ENCODE measurements at places on chromosomes 4 and X.

DNA sequence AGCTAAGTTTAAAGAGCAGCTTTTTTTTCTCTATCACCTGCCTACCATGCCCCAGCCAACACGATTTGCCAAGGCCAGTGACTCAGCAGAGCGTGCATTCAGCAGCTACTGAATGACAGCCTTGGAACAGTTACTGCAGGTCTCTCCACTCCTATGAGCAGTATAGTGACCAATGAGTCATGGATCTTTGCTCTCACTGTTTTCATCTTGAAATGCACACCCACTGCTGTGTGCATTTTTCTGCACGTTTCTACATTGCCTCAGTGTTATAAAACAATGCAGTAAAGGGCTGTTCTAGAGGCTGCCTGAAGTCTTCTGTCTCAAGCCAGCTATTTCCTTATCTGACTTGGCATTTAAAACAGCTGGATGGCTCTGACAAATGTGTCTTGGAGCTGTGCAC, 66.0 kb upstream of the C4orf54 start:
- DNase-seq: peak; percentile 32

DNA sequence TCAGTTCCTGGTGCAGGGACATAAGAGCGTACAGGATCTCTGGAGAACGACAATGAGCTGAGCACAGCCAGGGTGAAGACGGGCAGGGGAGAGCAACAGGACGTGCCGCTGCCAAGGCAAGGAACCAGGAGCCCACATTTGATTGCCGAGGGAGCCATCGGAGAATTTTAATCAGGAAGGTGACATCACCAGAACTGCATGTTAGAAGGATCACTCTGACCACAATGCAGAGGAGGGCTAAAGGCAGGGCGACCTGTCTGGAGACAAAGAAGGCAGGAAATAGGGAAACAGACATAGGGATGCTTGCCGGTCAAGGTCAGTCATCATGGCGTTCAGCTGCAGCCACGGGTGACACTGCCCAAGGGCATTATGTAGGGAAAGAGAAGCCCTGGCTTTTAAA, 81.4 kb downstream of the RBM47 start:
- no peak for DNase-seq

DNA sequence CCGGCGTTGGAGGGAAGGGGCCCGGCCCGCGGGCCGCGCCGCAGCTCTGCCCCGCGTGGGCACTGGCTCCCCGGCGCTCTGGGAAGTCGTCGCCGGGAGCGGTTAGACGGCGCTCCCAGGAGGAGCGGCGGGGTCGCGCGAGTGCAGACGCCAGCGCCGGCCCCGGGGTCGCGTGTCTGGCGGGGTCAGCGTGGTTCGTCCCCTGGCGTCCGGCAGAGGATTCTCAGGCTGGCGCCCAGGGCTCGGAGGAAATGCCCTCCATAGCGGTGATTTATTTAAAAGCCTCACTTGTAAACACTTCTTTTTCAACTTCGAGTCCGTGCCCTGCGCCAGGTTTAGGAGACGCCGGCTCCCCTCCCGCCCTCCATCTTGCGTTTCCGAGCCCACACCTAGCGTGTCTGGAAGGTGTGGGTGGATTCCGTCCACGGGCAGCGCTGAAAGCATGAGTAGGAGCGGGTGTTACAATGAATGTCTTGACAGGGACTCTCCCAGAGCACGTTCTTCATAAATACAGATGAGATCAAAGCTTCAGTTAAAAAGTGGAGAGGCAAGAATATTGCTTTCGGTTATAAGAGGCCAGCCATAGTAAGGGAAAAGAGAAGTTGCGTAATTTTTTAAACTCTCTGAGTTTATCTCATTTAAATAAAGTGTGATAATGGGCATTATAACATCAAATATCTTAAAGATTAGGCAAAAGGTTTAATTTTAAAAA, 692 bp downstream of the FAM241A start:
- DNase-seq: peak; percentile 77

- DNase-seq: no peak
These were observed 207.4 kb downstream of the ARHGAP24 start for GRCh38 chr4:85682391-85682790.

- no peak for DNase-seq
These were observed 54.5 kb downstream of the CPLX1 start for GRCh38 chr4:771464-771863.

DNA sequence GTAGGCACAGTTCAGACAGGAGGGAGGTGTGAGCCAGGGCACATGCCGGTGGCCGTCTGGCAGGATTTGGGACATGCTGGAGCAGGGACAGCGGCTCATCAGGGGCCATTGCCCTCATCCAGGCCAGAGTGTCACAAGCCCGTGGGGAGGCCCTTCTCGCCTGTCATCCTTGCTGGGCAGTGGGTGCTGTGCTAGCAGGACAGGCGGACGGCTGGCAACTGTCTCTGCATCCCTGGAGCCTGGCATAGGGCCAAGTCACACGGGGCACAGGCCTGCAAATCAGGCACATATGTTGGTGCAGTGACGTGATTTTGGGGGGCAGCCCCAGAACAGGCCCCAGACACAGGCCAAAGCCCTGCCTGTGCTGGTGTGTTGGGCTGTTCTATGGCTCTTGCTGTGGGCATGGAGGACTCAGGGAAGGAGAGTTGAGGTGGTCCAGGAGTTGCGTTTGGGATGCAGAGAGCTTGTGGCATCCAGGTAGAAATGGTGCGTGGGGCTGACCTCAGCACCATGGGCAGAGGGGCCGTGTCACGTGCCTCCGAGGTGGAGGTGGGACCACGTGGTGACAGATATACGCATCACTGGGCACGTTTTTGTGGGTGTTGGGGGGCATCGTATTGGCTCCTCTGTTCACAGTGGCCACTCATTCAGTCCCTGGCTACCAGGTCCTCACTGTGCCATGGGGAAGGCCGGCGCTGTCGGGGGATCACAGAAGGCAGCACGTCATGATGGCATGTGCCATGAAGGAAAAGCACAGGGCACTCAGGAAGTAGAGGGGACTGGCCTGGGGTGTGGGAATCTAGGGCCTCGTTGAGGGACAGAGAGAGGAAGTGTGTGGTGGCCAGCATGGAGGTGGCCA, 14.6 kb upstream of the MSANTD1 start:
- DNase-seq: no peak

DNA sequence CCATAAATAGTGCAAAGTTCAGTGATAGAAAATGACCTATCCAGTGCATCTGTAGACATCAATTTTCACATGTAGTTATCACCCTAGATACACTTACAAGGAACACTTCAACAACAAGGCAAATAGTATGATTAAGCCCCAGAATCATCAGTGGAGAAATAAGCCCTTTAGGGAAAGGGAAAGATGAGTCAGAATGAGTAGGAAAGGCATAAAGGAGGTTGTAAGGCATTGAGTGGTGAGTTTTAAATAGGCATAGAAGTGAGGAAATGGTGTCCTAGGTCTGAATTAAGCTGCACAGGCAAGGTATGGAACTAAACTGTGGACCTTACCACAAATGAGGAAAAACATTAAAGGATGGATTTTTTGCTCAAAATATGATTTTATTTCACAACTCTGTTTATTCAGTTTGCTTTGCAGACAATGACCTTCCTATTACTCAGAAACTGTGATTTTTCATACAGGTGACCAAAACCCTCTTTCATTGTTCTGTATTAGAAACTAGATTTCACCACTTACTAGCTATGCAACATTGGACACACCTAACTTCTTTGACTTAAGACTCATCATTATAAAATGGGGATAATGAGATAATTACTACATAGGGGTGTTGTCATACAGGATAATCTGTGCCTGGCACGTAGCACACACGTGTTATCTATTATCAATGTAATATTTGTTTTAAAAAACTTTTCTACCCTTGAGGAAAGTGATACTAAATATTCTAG, 57.0 kb upstream of the MAP9 start:
- no peak for DNase-seq

DNA sequence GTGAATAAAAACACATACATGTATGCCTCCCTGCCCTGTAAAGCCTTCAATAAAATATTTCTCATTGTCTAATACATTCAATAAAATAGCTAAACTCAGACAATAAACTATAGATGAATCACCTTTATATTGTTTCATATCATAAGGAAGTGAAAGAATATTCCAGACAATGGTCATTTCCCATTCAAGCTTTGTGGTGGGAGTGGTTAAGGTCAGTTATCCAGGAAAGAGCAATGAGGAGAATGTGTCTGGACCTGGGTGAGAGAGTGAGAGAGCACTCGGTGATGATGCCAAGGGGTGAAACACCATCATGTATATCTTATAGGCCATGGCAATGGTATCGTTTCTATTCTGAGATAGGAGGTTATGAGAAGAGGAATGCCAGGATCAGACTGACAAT, 197.8 kb downstream of the PDHA2 start:
- DNase-seq: no peak

GRCh38 chr4:156829201-156829873, 142.3 kb downstream of the PDGFC start:
- DNase-seq: peak; percentile 87

DNA sequence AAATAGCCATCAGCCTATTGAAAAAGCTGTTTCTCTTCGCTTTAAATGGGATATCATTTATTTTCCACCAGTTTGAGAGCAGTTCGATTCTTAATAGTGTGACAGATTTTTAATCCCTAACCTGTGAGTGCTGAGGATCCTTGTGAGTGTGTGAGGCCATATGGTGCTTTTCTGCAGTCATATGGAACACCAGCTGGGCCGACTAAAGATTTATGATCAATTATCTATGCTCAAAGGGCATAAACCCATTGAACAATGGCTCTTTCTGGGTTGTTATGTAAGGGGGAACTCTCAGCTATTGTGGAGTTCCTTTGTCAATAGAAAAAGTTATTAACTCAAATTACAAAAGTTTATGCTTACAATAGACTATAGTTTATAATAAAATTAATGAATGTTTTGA, 1003.6 kb downstream of the FAT4 start:
- no peak for DNase-seq

DNA sequence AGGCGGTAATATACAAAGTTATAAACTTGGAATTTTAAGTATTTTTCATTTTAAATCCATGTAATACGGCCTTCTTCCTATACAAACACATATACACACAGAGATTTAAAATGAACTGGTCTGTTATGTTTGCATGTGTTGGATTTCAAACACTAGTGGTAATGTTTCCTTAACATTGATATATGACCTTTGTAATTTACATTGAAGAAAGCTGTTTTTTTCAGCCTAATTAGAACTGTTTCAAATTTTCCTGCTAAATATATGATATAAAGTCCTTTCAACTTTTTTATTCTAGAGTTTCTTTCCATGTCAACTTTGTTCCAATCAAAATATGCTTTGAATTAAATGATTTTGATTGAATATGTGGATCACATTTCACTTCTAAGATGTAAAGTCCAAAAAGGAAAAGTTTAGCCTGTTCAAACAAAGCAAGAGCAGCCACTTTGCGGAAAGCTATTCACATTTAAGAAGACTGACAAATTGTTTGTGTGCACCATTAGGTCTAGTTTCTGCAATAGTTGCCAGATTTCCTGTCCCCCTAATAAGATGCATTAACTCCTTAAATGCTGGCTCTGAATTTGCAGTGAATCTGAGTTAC, 226.0 kb upstream of the MAB21L2 start:
- DNase-seq: no peak

DNA sequence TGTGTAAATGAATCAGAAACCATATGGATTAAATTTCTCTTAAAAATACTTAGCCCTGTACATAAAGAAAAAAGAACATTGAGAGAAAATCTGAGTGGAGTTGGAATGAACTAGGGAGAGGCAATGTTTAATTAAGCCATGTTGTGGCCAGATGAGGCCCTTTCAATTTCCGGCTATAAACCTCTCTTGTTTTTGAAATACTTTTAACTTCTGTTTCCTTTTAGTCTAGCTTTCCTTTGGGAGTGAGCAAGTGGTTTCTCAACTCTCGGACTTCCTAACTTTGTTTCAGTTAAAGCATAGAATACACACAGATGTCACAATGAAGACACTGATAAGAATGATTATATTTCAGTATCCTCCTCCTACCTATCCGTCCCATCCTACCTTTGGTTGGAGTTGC, 197.2 kb downstream of the ARHGAP24 start:
- peak; percentile 16 for DNase-seq
